ENCODE measurements at places on chromosomes 5 and 9.

- DNase-seq, result no peak
Observed at GRCh38 chr5:81855591-81855990, 104.7 kb upstream of the SSBP2 start.

DNA sequence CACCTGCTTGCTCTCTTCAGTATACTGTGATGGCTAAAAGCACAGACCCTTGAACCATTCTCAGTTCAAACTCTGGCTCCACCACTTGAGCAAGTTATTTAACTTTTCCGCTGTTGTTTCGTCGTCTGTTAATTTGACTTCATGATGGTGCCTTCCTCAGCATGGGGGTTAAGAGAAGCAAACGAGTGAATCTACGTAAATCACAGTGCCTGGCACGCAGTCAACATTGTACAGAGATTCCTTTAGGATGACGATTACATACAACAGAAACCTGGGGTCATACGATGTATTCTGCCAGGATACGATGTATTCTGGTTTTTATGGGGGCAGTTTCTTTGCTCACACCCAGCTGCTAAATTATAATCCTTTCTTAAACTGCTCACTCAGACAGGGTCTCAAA is 515.6 kb downstream of the CCDC171 start:
- no peak for DNase-seq

DNA sequence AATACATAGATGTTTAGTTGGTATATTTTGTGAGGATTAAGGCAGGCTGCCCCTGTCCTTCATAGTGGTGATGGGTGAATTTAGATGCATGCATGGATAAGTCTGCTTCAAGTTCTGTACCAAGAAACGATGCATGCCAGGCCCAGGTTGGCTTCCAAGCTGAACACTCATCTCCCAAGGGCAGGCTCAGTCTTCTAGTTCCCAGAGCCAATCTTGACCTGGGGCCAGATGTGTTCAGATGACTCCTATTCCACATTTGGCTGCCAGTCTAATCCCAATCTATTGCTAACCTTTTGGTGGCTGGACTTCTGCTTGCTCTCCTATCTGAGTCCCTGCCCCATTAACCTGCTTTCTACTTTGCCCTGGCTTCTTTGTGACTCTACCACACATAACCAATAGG is 18.5 kb upstream of the SNAPC3 start:
- DNase-seq, result no peak

- DNase-seq, result no peak
Observed at GRCh38 chr9:38680837-38681445, 39.0 kb downstream of the FAM240B start.

- DNase-seq, result no peak
Observed at GRCh38 chr9:117945286-117945685, 241.1 kb downstream of the TLR4 start.

DNA sequence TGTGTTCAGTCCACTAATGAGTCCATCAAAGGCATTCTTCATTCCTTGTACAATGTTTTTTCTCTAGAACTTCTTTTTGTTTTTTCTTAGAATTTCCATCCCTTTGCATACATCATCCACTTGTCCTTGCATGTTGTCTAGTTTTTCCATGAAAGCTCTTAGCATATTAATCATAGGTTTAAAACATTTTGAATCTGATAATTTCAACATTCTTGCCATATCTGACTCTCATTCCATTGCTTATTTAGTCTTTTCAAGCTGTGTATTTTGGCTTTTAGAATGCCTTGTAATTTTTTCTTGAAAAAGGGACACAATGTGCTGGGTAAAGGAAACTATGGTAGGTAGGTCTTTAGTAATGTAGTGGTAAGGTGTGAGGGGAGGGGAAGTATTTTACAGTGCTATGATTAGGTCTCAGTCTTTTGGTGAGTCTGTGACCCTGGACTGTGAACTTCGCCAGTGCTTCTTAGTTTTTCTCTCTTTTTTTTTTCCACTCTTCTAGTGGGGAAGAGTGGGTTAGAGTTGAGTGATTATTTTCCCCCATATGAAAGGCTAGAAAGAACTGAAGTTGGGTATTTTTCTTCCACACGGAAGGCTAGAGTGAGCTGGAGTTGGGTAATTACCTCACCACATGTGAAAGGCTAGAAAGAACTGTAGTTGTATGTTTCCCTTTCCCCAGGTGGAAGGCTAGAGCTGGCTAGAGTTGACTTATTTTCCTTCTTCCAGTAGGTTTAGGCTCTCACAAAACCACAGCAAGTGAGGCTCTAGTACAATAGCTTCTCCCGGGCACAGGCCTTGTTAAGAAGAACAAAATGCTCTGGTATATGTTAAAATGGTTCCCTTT is 172.1 kb downstream of the SNX18 start:
- DNase-seq, result no peak

DNA sequence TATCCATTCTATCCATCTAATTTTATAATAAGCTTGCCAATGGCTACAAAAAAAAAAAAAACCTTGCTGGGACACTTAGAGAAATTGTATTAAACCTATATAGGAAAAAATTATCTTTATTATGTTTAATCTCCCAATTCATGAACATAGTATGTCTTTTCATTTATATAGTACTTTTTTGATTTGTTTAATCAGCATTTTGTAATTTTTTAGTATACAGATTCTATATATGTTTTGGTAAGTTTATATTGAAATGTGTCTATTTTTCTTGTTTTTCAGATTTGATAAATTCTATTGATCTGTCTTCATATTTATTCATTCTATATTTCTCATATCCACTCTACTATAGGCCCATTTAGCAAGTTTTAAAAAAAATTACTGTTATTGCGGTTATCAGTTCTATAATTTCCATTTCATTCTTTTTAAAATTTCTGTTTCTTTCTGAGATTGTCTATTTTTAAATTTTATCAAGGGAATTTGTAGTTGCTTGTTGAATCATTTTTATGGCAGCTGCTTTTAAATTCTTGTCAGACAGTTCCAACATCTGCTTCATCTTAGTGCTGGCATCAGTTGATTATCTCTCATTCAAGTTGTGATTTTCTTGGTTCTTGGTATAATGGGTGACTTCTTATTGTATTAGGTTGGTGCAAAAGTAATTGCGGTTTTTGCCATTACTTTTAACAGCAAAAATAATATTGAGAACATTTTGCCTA is 170.1 kb upstream of the S1PR3 start:
- DNase-seq, result no peak

DNA sequence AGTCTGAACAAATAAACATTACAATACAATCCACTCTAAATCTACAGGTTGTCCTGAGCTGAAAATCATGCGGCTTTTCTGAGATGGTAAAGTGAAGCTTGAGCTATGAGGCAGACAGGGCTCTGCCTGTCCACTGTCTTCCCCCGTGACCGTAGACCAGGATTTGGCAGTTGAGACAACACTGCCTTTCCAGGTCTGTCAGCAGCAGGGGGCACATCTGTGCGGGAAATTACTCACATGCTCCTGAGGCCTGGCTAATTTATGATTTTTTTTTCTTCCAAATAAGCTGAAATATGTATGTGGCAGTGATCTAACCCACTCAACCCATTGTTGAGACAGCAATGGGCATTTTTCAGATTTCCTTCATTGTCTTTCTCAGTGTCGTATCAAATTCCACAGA is 307.9 kb downstream of the FBXL7 start:
- no peak for DNase-seq

DNA sequence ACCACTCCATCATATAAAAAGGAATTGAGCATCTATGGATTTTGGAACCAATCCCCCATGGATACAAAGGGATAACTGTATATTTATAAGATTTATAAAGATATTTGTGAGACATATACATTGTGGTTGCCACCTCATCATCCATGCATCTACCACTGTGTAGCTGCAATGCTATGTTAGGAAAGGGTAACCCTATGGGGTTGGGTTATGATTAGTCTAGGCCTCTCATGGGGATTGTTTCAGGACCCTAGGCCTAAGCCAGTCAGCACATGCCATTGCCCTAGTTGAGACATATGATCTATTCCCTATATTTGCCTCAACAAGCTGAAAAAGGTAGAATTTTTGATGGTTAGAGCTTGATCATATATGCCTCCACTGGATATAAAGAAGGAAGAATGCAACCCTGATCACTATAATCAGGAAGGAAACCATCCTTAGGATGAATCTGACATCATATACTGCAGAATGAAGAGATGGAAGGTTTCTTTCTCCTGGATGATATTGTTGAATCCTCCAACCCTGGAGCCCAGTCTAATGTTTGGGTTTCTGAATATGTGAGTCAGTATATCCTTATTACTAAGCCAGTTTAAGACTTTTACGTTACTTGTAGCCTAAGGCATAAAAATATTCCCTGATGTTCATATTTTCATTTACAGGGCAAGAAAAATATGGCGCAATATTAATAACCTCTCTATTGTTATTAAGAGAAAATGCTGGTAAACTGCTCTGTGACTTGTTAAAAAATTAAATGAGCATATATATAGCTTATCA is 94.2 kb downstream of the ADAMTS19 start:
- DNase-seq, result no peak

GRCh38 chr9:37144762-37145161 is 24.4 kb downstream of the ZCCHC7 start:
- DNase-seq, result no peak

DNA sequence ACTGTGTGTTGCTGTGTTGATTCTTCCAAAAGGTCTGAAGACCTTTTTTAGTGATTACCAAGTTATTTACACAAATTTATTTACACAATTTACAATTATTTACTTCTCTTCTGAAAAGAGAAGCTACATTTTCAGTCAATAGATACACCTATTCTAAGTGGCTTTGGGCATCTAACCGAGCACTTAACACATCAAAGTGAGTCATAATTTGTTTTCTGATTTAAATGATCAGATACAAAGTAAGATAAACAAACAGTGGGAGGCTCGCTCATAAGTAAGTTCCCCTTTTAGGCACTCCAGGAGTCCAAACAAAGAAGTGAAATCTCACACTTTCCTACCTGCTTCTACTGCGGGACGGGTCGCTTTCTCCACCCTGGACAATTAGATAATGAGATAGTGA is 90.2 kb downstream of the APBA1 start:
- no peak for DNase-seq

DNA sequence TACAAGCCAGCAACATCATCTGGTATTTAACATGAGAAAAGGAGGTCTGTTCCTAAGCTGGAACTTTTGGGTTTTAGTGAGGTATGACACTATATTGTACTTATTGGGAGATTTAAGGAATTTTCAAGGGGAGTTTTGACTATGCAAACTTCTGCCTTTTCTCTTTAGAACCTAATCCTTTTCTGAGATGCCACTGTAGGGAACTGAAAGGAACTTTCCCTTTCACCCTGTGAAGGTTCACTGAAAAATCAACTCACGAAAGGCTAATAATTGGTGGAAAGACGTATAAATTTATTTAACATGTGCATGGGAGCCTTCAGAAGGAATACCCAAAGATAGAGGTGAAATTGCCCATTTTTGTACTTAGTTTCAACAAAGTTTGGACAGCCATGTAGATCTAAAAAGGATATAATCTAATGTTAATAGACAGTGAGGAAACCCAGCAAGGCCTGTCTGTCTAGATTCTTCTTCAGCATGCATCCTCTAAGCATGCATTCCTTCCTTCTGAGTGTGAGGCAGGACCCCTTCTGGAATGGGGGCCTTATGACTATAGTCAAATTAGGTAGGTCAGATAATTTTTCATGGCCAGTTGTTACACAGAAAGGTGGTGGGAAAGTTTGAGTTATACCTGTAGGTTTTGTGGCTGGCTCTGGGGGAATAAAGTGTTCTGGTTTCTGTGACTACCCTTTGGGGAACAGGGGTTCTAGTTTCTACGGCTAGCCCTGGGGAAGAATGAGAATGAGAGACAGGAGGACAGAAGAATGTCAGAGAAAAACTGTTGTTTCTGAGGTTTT is 200.3 kb downstream of the C9orf152 start:
- DNase-seq, result no peak

DNA sequence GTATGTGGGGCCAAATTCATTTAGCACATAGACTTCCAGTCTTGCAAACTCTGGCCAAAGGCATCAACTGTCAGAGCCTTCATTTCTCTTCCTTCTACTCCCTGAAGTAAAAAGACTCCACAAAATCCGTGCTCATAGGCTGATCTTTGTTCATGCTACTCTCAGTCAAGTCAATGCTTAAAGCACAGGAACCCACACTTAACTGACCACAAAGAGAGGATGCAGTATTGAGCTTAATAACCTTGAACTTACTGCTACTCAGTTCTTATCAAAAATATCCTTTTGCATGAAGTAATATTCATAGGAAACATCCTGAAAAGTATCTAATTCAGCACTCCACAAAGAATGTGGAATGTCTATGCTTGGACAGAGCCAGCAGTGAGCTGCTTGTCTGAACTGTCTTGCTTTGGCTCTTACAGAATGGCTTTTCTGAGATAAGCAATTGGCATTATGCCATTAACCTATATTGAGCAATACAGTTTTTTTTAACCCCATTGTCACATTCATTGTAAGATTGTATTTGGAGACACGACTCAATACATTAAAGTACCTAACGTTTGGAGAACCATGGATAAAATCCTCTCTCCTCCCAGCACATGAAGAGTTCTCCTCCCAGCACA is 21.7 kb downstream of the LPAR1 start:
- no peak for DNase-seq

- DNase-seq, result no peak
Observed at GRCh38 chr5:3342271-3343100, 253.1 kb upstream of the IRX1 start.

- DNase-seq, result no peak
Observed at GRCh38 chr5:124627815-124628595, 118.4 kb downstream of the ZNF608 start.

DNA sequence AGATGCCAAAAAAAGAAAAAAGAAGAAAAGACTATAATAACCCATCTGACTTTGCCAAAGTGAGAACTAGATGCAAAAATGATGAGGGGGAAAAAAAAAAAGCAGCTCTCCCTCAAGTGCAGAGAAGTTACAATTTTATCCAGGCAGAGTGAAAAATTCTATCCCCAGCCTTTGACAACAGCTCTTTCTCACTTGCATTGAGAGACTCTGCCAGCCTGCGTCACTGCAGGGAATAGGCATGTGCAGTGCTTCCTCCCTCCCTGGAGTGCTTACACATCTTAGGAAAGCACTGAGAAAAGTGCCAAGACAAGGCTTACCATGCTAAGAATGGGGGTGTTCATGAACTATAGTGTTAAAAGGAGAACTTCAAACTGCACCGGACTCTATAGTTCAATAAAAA is 418.6 kb upstream of the TYRP1 start:
- no peak for DNase-seq

DNA sequence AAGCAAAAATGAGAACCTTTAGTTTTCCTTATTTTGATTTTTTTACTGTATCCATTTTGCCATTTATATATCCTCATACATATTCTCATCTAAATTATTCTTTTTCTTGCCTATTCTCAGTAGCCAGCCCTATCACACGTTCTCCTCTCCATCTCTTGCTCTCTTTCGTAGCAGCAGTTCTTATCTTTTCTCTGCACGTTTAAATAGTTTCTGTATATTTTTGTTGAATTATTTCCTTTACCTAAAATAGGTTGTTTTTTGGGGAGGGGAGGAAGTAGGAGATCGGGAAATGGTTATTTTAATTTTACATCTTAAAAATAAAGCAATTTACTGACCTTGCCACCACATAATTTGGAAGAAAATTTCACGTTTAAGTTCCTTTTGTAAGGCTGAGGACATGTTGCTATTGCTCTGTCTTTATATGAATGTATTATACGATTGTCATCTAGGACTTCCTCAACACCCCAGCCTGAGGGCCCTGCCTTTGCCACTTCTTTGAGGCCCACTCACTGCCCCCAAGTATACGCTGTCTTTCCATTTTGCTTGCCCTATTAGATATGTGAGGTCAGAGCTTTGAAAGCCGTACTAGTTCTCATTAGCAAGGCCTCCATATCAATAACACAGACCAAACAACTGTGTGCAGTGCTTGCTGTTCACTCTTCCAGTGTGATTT is 140.3 kb downstream of the GNAQ start:
- DNase-seq, result no peak

- DNase-seq, result no peak
Observed at GRCh38 chr5:129477532-129477931, 17.4 kb downstream of the ADAMTS19 start.

All from central memory CD4-positive, alpha-beta T cell (primary cell).